Urinary bladder (tissue), 4 donors: ENCODE measurements at places on chromosomes 2 and 18. TPM values are rescaled to one million over a fixed set of nuclear protein-coding genes. Genes with fewer than 3 reads are reported as not detected.

Gene TTC27
- polyA plus RNA-seq = 10.6 TPM

Gene CDH2
- polyA plus RNA-seq = 1.8 TPM

DNA sequence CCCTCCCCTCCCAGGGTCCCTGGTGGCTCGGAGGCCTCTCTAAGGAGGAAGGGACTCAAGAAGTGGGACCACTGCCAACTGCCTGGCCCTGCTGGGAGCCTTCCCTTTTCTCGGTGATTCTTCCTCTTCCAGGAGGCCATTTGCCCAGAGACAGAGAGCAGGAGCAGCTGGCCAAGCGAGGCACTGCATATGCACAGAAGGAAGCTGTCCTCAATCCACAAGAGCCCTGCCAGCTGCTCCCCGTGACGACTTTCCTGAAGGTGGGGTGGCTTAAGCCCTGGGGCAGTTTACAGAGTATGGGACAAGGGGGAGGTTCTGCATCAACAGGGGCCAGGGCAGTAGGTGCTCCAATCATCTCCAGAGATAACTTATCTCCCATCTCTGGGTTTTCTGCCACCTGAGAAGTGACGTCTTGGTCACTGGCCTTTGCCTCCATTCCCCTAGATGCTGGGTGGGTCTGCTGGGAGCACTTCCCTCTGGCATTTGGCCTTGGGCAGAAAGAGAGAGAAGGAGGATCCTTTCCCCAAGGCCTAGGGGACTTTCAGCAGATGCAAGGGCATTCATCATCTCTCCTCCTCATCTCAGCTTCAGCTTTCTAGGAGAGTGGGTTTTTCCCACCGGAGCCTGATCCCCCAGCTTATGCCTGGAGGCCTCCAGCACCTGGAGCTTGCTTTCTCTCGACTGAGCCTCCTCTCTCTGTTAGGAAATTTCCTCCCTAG, 28.5 kb downstream of the CIB4 start:
- no peak for DNase-seq

Gene TAF1B
- 7.5 TPM for polyA plus RNA-seq

GRCh38 chr18:23188068-23188760, 52.9 kb downstream of the CABLES1 start:
- no peak for DNase-seq

DNA sequence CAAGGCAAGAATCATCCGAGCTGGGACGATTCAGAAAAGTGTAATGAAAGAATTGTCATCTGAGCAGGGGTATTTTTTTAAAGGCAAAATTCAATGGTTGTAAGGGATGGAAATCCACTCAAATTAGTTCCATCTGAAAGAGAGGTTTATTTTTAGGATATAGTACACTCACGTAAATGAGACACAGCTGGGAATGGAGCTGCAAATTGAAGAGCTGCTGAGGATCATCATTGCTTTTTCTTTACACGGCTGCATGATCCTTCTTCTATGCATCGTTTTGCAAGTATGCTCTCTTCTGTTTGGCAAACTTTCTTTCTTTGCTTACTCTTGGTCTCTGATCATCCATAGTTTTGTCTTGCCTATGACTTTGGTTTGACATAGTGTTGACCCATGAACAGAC, 27.4 kb upstream of the CUL3 start:
- no peak for DNase-seq

Gene LCT
- not detected for polyA plus RNA-seq

GRCh38 chr2:36818542-36818941, 122.0 kb downstream of the VIT start:
- no peak for DNase-seq

Gene SLC38A11
- polyA plus RNA-seq = 2.4 TPM

Gene GCG
- not detected for polyA plus RNA-seq

DNA sequence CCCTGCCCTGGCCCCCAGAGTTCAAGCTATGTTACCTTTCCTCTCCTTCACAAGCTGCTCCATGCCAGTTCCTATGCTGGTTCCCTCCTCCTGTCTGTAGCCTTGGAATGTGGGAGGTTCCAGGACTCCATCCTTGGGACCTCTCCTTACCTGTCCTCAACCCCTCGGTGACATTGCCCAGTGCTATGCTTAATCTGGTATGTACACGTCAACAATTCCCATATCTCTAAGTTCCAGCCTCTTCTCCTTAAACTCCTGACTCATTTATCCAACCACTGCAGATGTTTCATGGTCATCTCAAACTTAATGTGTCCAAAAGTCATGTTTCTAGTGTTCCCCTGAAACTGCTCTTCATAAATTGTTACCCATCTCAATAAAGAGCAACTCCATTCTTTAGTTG, 160.8 kb downstream of the TNS1 start:
- no peak for DNase-seq
